Activated naive CD4-positive, alpha-beta T cell (primary cell): ENCODE measurements at places on chromosomes 3 and 15.

DNA sequence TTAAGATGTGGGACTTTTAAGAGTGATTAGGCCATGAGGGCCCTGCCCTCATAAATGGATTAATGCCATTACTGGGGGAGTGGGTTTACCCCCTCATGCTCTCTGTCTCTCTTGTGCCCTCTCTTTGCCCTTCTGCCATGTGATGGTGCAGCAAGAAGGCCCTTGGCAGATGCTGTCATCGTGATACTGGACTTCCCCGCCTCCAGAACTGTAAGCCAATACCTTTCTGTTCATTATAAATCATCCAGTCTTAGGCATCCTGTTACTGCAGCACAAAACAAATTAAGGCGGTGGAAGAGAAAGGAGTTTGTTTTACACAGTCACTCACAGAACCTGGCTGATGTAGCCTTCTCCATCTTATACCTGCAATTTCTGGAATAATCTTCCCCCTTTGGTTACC lies 360.3 kb upstream of the TBL1XR1 start:
- DNase-seq = no peak

DNA sequence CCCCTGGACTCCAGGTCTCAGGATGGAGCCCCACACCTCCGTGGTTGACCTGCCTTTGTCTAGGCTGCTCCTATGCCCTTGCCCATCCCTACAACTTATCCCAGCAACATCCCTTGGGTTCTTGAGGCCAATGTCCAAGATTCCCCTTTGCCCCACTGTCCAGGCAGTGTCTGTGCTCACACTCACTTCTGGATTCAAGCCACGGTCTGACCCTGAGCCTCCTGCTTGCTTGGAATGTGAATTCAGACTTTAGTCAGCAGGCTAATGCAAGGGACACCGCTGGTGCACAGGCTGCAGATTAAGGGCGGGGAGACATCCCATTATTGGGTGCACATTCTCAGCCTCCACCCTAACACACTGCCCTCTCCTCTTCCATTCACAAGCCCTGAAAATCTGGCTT lies 154.1 kb downstream of the WNT5A start:
- DNase-seq = no peak

DNA sequence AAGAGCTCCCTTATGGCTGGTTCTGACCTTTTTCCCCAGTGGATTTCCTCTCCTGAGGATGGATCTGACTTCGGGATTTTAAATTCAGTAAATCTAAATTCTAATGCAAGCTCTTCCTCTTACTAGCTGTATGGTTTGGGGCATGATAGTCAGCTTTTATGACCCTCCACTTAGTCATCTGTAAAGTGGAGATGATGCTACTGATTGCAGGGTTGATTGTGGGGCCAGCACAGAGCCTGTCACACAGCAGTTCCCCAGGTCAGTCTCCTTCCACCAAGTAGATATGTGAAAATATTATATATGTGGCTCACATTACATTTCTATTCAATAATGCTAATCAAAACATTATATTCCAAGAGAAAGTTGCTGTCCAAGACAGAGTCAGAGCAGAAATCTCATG lies 141.3 kb upstream of the UBE2E1 start:
- no peak for DNase-seq

- peak; percentile 19 for DNase-seq
Measured at GRCh38 chr15:40930430-40931299, 1.5 kb downstream of the DLL4 start.

- DNase-seq = no peak
Measured at GRCh38 chr3:165192610-165193192, 3.5 kb downstream of the SLITRK3 start.
